ENCODE measurements at places on chromosomes 6 and 20. TPM values are rescaled to one million over a fixed set of nuclear protein-coding genes. Genes with fewer than 3 reads are reported as not detected.

DNA sequence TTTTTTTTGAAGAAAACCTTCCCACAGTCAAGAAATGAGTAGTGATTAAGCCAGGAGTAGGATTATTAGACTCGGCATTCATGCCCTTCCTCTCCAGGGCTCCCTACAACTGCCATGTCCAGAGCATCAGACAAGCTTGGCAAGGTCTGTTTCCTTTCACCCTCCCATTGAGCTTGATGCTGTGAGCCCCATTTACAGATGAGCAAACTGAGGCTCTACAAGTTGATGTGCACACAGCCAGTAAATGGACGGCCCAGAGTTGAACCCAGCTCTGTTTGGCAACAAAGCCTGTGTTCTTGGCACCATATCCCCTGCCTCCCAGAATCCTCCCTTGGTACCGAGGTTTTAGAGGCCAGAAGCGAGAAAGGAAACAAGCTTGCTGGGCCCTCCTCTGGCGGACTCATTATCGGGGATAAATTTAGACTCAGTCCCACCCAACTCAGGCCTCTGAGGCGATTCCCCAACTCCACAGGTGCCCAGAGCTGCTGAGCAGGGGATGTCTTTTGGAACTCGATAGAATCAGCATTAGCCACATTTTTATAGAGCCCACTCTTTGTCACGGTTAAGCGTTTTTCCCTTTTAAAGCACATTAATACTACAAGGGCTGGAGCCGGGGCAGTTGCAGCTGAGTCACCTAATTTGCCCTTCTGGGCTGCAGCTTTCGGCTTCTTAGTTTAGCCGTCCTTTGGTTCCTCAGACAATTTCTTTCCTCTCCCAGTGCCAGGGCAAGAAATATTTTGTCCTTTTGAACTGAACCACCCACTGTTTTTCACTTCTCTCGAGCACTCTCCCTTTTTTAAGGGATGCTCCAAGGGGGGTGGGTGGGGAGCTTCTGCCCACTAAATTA is 23.0 kb upstream of the NFATC2 start:
- no peak for DNase-seq
- peaks cover 67% of the 10 kb centered on the region for H3K27me3 ChIP-seq
- H3K36me3 ChIP-seq, result no peaks in the 10 kb centered on the region
- H3K27ac ChIP-seq, result no peak overlapping the region
- no peak overlapping the region for H3K4me3 ChIP-seq
- peaks cover 24% of the 10 kb centered on the region for H3K4me1 ChIP-seq

GRCh38 chr20:2763186-2763585 is 37.2 kb downstream of the CPXM1 start:
- H3K27me3 ChIP-seq, result peaks cover 33% of the 10 kb centered on the region
- no peaks in the 10 kb centered on the region for H3K36me3 ChIP-seq
- no peak for DNase-seq

DNA sequence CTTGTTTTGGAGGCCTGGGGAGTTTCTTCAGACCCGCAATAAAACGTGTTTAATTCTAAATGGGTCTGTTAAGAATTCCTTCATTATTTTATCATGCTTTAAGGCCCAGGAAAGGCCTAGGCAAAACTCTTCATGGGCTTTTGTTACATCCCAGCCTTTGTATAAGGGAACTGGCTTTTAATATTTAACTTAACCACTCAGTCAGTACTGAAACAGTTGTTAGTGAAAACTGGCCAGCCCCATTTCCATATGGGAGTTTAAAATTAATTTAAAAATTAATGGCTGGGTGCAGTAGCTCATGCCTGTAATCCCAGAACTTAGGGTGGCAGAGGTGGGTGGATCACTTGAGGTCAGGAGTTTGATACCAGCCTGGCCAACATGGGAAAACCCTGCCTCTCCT is 213.2 kb upstream of the FKBP1C start:
- peaks cover 10% of the 10 kb centered on the region for H3K4me1 ChIP-seq
- H3K36me3 ChIP-seq, result no peaks in the 10 kb centered on the region

GRCh38 chr20:19858466-19859371 is 100.7 kb downstream of the RIN2 start:
- peaks cover 21% of the 10 kb centered on the region for H3K36me3 ChIP-seq
- H3K27me3 ChIP-seq, result no peaks in the 10 kb centered on the region
- no peak for DNase-seq
- peaks cover 5% of the 10 kb centered on the region for H3K4me1 ChIP-seq
- H3K4me3 ChIP-seq, result no peak overlapping the region

DNA sequence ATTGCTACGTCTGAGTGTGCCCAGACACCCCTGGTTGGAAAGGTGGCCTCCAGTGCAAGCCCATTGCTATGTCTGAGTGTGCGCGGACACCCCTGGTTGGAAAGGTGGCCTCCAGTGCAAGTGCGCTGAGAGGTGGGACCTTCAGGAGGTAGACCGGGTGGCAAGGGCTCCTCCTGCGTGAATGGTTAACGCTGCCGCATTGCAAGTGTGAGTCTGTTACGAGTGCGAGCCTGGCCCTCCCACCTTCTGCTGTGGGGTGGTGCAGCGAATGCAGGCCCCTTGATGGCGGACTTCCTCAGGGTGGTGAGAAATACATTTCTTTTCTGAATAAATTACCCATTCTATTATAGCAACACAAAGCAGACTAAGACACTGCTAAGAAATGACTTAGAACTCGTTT is 208.8 kb downstream of the DLL1 start:
- peaks cover 22% of the 10 kb centered on the region for H3K27me3 ChIP-seq
- H3K27ac ChIP-seq, result no peak overlapping the region
- no peak overlapping the region for H3K4me3 ChIP-seq
- DNase-seq, result peak; percentile 43

The SDCBP2 gene
- 4.9 TPM for total RNA-seq
